ENCODE measurements at places on chromosomes 12 and 14.

- DNase-seq = no peak
Measured at GRCh38 chr12:108573317-108573716, 10.9 kb downstream of the ISCU start.

GRCh38 chr14:98711453-98711852, 560.5 kb downstream of the BCL11B start:
- no peak for DNase-seq

GRCh38 chr14:41130274-41130673, 476.4 kb upstream of the LRFN5 start:
- DNase-seq = no peak

GRCh38 chr12:51458635-51459034, 34.0 kb downstream of the SLC4A8 start:
- DNase-seq = no peak

DNA sequence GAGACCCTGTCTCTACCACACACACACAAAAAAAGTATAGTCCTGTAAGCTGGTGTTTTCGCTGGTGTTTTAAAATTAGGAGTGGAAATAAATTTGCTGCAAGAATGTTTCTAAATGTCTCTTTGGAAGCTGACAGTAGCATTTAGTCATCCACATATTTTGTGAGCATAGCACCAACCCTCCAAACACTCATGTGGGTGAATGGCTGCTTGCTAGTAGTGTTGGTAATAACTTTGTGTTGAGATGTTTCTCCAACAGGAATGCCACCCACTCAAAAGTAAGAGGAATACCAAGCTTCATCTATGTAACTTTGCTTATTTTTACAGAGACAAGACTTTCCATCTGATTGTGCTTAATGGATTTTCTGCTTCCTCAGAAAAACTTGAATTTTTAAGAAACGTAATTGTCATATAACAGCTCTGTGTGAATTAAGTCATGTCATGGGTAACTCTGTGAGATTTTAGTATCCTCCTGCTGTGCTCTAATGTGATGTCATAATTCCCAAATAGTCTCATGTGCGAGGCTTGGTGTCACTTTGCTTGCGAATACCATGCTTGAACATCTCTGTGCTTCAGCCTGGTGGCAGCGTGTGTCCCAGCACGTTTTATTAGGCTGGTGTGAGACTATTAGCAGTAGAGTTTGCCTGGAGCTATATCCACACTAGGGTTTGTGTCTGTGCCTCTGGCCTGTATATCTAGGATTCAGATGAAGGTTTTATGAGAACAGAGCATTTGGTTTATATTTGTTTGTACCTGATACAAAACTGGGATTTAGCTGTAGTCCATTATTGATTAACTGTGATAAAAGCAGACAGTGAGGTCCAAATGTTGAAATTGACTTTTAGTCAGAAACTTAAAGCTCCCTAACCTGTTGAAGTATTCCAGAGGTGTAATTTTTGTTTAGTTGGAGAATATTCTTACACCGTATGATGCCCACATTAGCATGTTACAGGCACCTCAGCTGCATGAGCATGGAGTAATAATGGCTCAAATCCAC, 80.5 kb downstream of the FBXW8 start:
- DNase-seq = no peak

DNA sequence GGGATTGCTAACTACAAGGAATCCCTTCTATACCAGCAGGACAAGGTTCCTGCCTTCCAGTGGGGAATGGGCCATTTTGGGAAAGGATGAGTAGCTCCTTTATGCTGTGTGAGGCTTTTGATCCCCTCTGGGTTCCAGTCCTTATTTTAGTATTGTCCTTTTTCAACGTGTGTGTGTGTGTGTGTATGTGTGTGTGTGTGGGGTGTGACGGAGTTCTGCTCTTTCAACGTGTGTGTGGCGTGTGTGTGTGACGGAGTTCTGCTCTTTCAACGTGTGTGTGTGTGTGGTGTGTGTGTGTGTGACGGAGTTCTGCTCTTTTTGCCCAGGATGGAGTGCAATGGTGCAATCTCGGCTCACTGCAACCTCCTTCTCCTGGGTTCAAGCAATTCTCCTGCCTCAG, 27.4 kb downstream of the RAB35 start:
- DNase-seq = no peak

DNA sequence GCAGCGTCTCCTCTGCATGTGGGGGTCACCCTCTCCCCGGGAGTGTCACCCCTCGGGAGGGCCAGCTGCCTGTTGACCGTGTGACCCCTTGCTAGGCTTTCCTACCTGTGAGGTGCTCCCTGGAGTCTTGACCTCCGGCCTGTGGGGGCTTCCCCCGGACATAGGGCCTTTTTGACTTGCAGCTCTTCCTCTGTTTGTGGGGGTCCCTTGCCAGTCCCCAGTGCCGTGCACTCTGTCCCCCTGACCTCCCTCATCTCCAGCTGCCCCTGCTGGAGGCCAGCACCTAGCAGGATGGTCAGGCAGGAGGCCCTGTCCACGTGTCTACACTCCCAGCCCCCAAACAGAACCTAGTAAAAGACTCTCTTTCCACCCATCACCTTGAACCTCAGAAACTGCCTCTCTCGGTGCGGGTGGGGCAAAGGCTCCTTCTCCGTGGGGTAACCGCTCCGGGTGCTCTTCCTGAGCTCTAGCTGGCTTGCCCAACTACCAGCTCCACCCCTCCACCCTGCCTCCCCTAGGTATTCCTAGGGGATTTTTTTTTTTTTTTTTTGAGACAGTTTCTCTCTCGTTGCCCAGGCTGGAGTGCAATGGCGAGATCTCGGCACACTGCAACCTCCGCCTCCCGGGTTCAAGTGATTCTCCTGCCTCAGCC, 810 bp downstream of the AACS start:
- DNase-seq = no peak

DNA sequence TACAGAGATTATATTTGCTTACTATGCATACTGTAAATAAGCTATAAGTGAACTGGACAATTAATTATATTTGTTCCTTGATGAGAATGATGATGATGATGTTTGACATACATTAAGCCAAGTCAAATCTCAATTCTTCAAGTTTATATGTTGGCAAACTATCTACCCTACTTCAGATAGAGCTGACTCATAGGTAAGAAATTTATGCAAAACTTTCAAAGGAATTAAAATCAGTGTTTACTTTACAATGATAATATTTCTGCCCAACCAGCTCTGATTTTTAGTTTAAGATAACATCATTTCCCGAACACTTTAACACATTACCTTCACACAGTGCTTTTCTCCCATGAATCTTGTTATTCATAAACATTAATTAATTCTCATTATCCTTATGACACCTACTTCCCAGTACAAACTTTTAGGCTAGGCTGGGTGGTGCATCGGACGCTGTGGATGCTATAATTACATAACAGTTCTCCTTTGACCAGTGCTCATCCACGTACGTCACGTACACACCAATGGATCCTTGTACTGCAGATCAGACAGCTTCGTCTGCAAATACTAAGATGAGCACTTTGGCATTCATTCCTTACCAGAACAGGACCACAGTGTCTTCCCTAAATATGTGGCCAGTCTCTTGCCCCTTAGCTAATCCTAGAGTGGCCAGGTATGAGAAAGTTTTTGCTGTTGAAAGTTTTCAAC, 18.3 kb downstream of the BMP4 start:
- DNase-seq = no peak

DNA sequence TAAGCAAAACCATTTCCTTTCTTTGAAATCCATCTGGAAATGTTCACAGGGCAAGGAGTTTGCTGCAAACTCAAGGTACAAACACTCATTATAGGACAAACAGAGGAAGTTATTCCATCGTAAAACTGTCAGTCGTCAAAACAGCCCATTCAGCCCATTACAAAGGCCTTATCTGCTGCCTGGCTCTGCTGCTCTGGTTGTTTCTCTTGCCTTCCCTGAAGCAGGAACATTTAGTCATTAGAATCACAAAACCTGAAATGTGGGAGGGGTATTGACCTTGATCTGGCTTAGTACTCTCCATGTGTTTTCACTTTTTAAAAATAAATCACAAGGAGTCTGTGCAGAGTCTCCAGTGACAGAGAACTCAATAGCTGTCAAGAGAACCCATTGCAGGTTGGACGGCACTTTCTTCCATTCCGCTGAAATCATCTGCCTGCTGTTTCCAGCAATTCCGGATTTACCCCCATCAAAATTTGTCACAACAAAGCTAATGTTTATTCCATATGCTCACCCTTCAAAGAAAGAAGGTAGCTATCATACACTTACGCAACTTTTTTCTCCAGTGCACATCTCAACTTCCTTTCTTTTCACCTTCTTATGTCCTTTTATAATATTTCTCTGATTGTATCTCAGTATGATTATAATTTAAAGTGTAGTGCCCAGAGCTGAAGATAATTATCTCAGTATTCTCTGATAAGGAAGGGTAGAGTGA, 24.6 kb upstream of the ITPR2 start:
- no peak for DNase-seq

GRCh38 chr12:121568971-121569751, 11.7 kb downstream of the KDM2B start:
- no peak for DNase-seq

DNA sequence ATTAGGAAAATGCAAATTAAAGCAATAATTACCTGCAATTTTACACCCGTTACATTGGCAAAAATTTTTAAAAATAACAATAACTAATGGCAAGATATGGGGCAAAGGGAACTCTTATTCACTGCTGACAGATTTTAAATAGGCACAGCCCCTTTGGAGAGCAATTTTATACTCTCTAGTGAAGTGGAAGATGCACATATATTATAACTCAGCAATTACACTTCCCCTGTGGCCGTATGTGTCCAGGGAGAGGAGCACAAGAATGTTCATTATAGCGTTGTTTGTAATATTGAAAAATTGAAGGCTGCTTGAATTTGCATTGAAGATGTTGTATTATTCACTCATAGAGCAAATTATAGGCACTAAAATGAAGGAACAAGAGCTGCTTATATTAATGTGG, 488.3 kb upstream of the ATXN7L3B start:
- no peak for DNase-seq

DNA sequence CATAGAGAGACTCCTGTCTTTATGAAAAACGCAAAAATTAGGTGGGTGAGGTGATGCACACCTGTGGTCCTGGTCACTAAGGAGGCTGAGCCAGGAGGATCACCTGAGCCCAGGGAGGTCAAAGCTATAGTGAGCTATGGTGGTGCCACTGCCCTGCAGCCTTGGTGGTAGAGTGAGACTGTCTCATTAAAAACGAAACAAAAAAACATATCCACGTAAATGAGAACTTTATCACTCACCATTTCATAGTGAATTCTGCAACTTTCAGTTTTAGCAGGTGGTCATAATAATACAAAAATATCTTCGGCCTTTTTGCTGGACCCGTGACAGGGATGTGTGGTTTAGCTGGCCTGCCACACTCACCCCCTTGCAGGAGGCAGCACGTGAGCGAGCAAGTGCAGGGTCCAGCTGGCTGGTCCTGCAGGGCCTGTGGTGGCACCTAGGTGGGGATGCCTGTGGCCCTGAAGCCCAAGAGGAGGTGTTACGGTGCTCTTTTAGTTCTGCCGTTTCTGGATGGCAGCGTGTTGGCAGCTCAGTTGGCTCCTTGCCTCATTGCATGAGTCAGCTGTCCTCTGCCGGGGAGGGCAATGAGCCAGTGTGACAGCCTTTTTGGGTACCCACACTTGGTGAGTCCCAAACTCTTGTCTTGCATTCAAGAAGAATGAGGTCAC, 1330.7 kb upstream of the TMEM132C start:
- DNase-seq = no peak

DNA sequence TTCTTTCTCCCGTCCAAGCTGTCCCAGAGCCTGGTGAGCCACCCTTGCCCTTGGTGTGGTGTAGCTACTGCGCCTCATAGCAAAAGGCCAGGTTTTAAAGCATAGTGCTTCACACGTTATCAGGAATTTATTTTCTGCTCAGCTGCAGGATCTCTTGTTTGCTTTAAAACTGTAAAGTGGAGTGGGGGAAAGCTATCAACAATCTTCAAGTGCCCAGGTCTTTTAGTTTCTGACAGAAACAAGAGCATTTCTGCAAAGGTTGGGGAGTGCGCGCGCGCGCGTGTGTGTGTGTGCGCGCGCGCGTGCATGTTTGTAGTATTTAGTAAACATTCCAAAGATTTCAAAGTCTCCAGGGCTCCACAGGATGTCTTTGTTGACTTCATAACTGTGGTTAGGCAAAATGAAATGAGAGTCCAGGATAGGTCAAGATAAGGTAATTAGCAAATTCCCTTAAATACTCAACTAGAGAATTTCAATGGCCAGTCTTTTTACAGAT, 45.5 kb downstream of the EML1 start:
- DNase-seq = no peak

DNA sequence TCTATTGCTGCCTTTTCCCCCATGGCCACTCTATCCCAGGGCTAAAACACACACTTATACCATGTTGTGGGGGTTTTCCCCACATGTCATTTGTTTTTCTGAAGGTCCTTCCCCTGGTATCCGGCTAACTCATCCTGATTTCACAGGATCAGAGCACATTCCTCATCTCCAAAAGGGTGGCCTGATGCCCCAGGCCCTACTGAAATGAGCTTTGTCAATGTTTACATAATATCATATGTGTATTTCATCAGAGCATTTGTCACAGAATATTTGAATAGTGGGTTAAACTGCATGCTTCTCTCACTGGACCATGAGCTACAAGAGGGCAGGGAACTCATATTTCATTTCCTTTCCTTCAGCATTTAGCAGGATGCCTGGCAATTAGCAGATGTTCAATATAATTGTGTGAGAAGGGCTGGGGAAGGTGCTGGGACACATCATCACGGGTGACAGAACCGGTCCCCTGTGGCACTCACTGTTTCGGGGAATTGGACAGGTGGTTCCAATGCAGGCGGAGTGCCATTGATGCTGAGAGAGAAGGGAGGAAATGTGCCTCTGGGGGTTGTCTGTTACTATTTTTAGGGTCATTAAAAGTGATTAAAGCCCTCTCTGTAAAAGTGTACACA, 26.8 kb downstream of the EMP1 start:
- no peak for DNase-seq

- DNase-seq = no peak
Measured at GRCh38 chr12:117561990-117562389, 200.6 kb upstream of the NOS1 start.

DNA sequence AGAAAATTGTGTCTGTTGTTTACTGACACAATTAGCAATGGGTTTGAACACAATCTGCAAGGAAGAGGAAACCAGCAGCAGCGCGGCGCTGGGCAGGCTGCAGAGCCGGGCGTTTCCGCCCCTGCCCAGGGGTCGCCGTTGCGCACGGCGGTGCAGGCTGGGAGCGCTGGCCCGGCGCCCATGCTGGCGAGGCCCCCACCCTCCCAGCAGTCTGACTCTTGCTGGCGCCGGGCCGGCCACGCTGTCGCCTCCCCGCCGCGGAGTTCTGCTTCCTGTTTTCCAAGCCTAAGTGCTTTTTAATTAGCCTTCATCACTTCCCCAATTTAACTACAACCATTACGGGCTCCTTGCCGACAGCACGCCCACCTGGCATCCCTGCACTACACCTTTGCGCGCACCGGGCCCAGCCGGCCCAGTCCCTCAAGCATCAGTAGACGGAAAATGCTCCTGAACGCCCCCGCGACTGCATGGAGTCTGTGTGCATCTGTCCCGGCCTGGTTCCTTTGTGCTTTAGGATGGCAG, 212.1 kb downstream of the GXYLT1 start:
- DNase-seq = no peak

DNA sequence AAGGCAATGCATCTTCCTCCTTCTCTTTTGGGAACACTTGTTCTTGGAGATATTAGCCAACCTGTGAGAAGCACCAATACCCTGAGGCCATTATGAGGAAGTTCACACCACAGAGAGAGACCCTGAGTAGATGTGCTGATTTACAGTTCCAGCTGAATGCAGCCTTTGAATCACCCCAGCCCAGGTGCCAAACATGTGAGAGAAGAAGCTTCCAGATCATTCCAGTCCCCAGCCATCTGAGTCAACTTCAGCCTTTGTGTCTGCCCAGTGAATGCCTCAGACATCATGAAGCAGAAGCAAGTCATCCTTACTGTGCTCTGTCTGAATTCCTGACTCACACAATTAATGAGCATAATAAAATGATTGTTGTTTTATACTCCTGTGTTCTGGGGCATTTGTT, 25.1 kb downstream of the C12orf42 start:
- no peak for DNase-seq

All from stimulated activated CD4-positive, alpha-beta T cell treated with anti-CD3 and anti-CD28 coated beads, TNF-alpha, amount 100 ng/mL, for 24 hours (primary cell).